ENCODE measurements at places on chromosomes 3 and 15.

DNA sequence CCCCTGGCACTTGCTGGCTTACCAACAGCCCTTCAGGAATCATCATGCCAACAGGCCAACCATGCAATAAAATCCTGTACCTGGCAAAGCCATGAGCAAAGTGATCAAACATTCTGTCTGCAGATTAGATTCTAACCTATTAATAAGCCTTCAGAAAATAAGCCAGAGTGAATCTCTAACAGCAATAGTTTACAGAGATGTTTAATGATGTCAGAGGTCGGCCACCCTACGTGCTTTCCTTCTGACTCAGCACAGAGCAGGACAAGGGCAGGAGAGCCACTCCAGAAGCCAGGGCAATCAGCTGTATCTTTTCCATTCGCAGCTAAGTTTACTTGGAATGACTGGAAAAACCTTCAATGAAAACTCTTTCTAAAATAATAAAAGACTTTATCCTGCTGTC lies 13.1 kb downstream of the COL8A1 start:
- no peak for DNase-seq

DNA sequence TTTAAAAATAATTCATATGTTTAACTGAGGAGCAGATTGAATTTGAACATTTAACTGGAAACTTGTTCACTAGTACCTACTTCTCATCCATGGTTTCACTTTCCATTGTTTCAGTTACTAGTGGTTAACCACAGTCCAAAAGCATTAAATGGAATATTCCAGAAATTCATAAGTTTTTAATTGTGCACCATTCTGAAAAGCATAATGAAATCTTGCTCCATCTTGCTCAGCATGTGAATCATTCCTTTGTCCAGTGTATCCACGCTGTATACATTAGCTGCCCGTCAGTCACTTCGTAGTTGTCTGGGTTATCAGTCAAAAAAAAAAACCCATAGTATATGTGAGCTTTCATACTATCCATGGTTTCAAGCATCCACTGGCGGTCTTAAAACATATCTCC lies 217.6 kb downstream of the TPRG1 start:
- no peak for DNase-seq

DNA sequence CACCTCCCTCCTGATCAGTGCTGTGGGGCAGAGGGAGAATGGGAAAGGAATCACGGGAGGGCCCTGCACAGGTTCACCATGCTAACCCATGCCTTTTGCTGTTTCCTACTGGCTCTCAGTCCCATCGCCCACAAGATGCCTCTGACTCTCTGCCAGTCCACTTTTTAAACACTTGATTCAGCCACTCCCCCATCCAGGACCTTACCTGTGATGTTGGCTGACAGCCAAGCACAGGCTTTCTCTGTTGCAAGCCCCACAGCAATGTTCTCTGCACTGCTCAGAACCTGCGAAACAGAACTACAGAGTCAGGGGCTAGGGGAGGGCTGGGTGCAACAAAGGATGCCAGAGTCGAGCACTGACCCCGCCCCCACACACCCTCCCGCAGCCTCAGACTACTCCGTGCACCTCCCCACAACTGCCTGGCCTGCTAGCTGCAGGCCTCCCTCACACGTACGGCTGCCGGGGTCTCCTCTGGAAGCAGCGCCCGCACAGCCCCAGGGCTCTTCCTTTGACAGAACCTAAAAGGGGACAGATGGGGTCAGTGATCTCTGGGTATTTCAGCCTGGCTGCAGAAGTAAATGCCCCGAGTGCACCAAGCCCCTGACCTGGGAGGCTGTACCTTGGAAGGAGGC lies 9.1 kb downstream of the CDAN1 start:
- DNase-seq: no peak

DNA sequence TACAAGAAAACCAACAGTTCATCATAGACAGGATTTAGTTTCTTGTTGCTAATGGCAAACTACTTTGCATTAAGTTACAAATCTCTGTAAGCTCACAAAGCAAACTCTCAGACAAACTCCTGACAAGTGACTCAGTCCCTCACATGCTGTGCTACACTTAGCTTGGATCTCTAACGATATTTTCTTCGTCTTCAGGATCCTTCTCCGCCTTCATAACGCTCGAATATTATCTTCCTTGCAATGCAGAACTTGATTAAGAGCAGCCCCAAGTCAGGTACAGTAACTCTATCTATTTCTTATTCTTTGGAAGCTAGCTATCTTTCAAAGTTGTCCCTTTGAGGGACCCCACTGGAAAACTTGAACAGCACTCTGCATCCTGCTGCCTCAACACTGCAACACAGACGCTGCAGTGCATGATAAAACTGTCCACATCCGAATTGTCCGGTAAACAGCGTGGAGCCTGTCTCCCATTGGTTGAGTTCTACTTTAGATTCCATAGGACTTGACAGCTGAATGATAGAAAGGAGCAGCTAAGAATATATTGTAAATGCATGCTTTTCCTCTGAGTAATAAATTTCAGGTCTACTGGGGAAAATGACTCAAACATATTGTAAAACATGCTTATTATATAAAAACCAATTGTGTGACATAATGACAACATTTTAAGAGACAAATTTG lies 61.3 kb downstream of the UACA start:
- DNase-seq: no peak

DNA sequence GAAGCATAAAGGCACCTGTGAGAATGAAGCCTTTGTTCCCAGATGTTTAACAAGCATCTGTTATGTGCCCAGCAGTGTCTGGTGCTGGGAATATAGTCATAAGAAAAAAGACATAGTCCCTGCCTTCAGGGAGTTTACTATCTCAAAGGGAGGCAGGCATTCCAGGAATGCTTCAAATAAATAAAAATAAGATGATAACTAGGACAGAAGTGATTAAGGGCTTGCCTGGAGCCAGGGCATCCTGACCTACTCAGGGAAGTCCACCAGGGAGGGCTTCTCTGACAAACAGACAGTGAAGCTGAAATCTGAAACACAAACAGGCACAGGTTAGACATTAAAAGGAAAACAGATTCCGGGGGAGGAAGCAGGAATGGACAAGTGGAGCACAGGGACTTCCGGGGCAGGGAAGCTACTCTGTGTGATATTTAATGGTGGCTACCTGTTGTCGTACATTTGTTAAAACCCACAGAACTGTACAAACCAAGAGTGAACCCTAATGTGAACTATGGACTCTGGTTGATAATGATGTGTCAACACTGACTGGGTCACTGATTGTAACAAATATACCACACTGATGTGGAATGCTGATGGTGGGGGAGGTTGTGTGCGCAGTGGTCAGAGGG lies 53.3 kb downstream of the ITGB5 start:
- no peak for DNase-seq
